ENCODE measurements at places on chromosomes 16 and 17.

GRCh38 chr16:81551821-81552304, 107.3 kb downstream of the CMIP start:
- DNase-seq = no peak

GRCh38 chr17:51391982-51392654, 131.8 kb downstream of the UTP18 start:
- DNase-seq = no peak

- DNase-seq = no peak
Measured at GRCh38 chr16:19718624-19718965, 524 bp downstream of the IQCK start.

- no peak for DNase-seq
Measured at GRCh38 chr17:2028234-2028614, 1.7 kb upstream of the DPH1 start.

GRCh38 chr16:46949241-46949892, 24.1 kb downstream of the DNAJA2 start:
- no peak for DNase-seq

DNA sequence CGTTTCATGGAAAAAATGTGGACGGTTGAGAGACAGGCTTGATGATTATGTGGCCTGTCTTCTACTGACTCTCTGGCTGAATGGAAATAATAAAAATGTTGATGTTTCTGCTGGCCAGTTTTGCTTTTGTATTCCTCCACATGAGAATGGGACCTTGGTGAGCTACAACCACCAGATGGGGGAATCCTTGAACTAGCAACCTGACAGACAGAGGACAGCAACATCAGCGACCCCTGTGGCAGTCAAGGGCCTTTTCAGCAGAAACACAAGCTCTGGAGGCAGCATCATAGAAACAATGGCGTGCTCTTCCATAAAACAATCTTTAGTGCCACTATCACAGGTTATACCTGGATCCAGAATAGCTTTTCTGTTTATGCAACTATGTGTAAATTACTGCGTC, 84.0 kb upstream of the ATP2A3 start:
- no peak for DNase-seq

- DNase-seq = no peak
Measured at GRCh38 chr17:21034340-21035235, 8.2 kb downstream of the USP22 start.

DNA sequence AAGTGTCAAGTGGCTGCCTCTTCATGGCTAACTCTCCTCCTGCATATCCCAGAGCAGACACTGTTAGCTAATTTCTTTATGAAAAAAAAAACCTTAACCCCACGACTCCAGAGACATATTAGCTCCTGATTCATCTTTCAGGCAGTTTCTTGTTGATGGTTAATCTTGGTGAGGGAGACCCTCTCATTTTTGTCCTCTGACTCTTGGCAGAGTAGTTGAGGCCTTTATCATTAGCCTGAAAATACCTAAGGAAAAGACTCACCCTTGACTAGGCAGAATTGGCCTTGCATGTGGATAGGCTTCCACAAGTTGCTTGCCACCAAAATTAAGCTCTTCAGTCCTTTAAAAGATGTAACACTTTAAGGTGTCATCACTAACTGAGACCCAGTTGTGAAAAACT, 4.0 kb downstream of the CRYBA1 start:
- no peak for DNase-seq

GRCh38 chr17:78960928-78961327, 18.8 kb downstream of the LGALS3BP start:
- DNase-seq = no peak

DNA sequence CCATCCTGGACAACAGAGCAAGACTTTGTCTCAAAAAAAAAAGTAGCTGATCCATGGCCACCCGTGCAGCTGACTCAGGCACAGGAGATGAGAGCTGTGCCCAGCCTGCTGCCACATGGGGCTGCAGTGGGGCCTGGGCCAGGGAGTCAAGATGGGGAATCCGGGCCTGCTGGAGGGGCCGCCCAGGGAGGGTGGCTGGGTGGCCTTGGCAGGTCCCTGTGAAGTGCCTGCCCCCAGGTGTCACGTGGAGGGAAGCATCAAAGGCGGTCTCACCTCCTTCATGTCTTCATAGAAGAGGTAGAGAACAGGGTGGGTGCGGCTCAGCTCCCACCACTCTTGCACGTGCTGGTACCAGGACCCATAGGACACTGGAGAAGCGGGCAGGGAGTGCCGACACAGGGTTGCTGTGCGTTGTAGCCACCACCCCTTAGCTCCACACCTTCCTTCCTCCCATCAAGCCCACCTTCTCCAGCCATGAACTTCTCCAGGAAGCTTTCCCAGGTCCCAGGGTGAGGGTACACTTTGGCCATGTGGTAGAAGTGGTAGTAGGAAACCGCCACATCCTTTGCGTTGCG, 3.8 kb downstream of the SULT1A2 start:
- DNase-seq = no peak

GRCh38 chr17:74768763-74769114, 7.4 kb downstream of the NAT9 start:
- DNase-seq = no peak

GRCh38 chr17:45768000-45768399, 16.1 kb upstream of the CRHR1 start:
- no peak for DNase-seq

GRCh38 chr17:30344283-30345088, 10.6 kb upstream of the TMIGD1 start:
- DNase-seq = no peak

- DNase-seq = no peak
Measured at GRCh38 chr16:24273508-24274182, 17.5 kb downstream of the CACNG3 start.

- DNase-seq = no peak
Measured at GRCh38 chr16:47492428-47493377, 31.6 kb downstream of the PHKB start.

DNA sequence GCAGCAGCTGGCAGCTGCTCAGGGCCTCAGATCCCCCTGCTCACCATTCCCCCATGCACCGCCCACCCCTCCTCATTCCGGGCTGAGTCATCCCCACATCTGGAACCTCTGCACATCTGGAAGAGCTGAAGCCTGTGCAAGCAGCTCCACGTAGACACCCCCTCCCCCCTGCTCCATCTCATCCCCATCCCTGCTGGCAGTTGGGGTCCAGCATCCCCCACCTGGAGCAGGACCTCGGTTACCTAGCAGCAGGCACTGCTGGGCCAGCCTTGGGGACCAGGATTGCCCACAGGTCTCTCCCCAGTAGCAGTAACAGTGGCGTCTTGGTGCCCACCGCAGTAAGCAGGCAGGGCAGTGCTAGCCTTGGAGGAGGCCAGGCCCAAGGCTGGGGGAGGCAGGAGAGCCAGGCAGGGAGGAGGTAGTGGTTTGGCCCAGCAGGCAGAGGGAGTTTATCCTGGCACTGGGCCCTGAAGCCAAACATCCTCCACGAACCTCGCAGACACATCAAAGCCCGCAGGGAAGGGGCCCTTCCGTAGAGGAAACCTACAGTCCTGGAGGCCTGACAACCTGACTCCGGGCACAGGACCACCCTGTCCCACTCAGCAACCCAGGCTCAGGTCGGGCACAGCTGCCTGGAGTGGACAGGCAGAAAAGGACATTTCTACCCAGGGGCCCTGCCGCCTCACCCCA, 7.7 kb upstream of the TMEM92 start:
- DNase-seq = no peak

GRCh38 chr17:55806745-55807495, 56.1 kb downstream of the PCTP start:
- no peak for DNase-seq

DNA sequence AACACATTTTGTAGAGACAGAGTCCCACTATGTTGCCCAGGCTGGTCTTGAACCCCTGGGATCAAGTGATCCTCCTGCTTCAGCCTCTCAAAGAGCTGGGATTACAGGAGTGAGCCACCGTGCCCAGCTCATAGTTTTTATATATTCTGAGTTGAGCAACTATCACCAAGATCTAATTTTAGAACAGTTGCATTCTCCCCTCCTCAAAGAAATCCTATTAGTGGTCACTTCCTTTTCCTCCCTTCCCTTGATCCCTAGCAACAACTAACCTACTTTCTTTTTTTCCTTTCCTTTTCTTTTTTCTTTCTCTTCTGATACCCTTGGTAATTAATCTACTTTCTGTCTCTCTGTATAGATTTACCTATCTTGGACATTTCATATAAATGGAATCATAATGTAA, 61.5 kb upstream of the B4GALNT2 start:
- DNase-seq = no peak

GRCh38 chr17:49637050-49637449, 40.8 kb downstream of the SPOP start:
- DNase-seq = no peak

GRCh38 chr17:5772720-5773119, 188.4 kb upstream of the NLRP1 start:
- DNase-seq = no peak

- DNase-seq = no peak
Measured at GRCh38 chr16:25751230-25751835, 59.6 kb downstream of the HS3ST4 start.
